ENCODE measurements at places on chromosomes 2 and 18. TPM values are rescaled to one million over a fixed set of nuclear protein-coding genes. Genes with fewer than 3 reads are reported as not detected.

The DLX1 gene
- not detected for total RNA-seq

The KCTD1 gene
- total RNA-seq = 5.8 TPM

The ATP9B gene
- total RNA-seq = 78.9 TPM

The AQP12B gene
- total RNA-seq = not detected

The SCYGR4 gene
- not detected for total RNA-seq

The CRYGD gene
- not detected for total RNA-seq

The CCDC150 gene
- 1.1 TPM for total RNA-seq

The STK11IP gene
- 65.2 TPM for total RNA-seq

The DNAJC5G gene
- total RNA-seq = not detected

The IL1F10 gene
- total RNA-seq = not detected

The ARHGEF33 gene
- not detected for total RNA-seq

The LOXHD1 gene
- total RNA-seq = 0.14 TPM

The HOXD13 gene
- not detected for total RNA-seq

The SERPINB5 gene
- total RNA-seq = not detected

The CD207 gene
- total RNA-seq = not detected

The KLF7 gene
- total RNA-seq = 39.1 TPM

The RIT2 gene
- not detected for total RNA-seq

The PROKR1 gene
- not detected for total RNA-seq

The IHH gene
- not detected for total RNA-seq

The EHBP1 gene
- 33.4 TPM for total RNA-seq

The UGT1A9 gene
- not detected for total RNA-seq

The CCDC85A gene
- total RNA-seq = not detected

The BMP10 gene
- not detected for total RNA-seq

The IAH1 gene
- 45.4 TPM for total RNA-seq

The TUBB8B gene
- not detected for total RNA-seq

The VIT gene
- total RNA-seq = 1.9 TPM

The TGIF1 gene
- total RNA-seq = 60.4 TPM

The ITSN2 gene
- 101 TPM for total RNA-seq

The CNTNAP5 gene
- not detected for total RNA-seq

The CRYGC gene
- not detected for total RNA-seq

The NEU4 gene
- total RNA-seq = 6.6 TPM

The RFX8 gene
- not detected for total RNA-seq

The TWIST2 gene
- not detected for total RNA-seq

The AFF3 gene
- total RNA-seq = 4.6 TPM

The AOX1 gene
- total RNA-seq = not detected

The CD8B2 gene
- total RNA-seq = 0.36 TPM

The TRABD2A gene
- 1.4 TPM for total RNA-seq

The RMDN2 gene
- 8.4 TPM for total RNA-seq

The NPPC gene
- not detected for total RNA-seq

The DSEL gene
- 0.11 TPM for total RNA-seq

The FMNL2 gene
- total RNA-seq = 3.0 TPM

The SERPINB4 gene
- not detected for total RNA-seq

The CUL3 gene
- total RNA-seq = 102 TPM

The RFTN2 gene
- total RNA-seq = not detected

The TNFAIP6 gene
- not detected for total RNA-seq

The TUBA3E gene
- not detected for total RNA-seq

The DUSP28 gene
- 13.5 TPM for total RNA-seq

All from natural killer cell (primary cell).